Thymus (tissue), 14 donors: ENCODE measurements at places on chromosomes 5 and 9. TPM values are rescaled to one million over a fixed set of nuclear protein-coding genes. Genes with fewer than 3 reads are reported as not detected.

The PARP8 gene
- total RNA-seq: 18.7 TPM

The RIMOC1 gene
- 11.6 TPM for total RNA-seq

The GOLGA2 gene
- total RNA-seq: 18.3 TPM

The SPAG8 gene
- 3.1 TPM for total RNA-seq

The FBP2 gene
- 0.38 TPM for total RNA-seq

The WNT8A gene
- total RNA-seq: 0.05 TPM

The C5orf22 gene
- 13.9 TPM for total RNA-seq

- peaks cover 10% of the 10 kb centered on the region for H3K27me3 ChIP-seq
- no peaks in the 10 kb centered on the region for H3K4me1 ChIP-seq
- DNase-seq: no peak
Observed at GRCh38 chr9:101705135-101705661, 33.2 kb downstream of the GRIN3A start.

DNA sequence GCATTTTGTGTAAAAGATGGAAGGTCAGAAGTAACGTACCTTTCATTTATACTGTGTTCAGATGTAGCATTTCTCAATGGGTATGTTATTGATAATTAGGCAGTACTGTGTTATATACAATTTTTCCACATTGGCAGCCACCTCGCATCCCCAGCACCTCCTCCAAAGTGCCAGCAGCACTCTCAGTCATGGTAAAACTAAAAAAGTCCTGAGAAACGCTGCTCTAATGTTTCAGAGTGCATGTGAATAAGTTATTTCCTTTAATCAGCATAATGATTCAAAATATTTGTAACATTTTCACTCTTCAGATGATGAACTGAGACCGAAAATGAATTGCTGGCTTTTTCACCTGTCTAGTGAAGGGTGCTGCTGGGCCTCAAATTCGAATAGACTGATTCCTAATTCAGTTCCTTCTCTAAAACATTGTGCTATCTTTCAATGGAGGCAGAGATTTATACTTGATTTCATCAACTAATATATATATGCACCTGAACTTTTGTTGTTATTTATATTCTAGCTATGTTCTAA lies 79.9 kb upstream of the ANKRD55 start:
- H3K4me3 ChIP-seq: no peak overlapping the region
- no peak for DNase-seq
- no peaks in the 10 kb centered on the region for H3K36me3 ChIP-seq
- H3K27me3 ChIP-seq: no peaks in the 10 kb centered on the region
- no peaks in the 10 kb centered on the region for H3K4me1 ChIP-seq
- no peak overlapping the region for H3K27ac ChIP-seq

- no peaks in the 10 kb centered on the region for H3K36me3 ChIP-seq
- peaks cover 4% of the 10 kb centered on the region for H3K4me1 ChIP-seq
- no peak for DNase-seq
- no peak overlapping the region for H3K4me3 ChIP-seq
Observed at GRCh38 chr9:127417131-127418036, 6.8 kb upstream of the ZNF79 start.

DNA sequence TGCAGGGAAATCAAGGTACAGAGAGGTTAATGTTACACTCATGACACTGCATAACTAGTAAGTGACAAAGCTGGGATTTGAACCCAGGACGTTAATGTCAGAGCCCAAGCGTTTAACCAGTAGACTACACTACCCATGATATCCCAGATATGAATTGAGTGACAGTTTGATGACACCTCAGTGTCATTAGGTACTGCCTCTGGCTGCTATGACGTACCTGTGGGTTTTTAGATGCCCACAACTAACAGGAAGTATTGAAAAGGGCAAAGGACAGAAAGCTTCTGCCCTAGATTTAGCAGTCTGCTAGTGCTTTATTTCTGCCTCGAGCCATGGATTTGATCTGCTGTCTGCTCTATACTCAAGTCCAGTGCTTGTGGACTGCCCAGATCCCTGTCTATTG lies 56.2 kb downstream of the GLRA1 start:
- H3K27me3 ChIP-seq: no peaks in the 10 kb centered on the region
- no peak for DNase-seq
- H3K36me3 ChIP-seq: no peaks in the 10 kb centered on the region

DNA sequence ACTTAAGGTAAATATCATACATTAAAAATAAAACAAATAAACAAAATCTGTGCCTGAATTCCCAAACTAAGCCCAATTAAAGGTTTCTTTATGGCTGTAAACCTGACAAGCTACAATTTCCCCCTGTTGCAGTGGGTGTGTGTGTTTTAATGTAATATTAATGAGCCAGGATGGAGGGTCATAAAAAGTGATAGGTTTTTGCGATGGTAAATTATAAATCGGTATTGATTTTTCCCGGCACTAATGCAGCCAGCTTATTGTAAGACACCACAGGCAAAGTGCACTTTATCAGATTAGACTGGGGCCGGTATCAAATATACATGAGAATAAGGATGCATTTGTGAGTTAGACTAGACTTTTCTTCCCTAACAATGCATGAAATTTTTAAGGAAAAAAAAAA lies 120.4 kb downstream of the EBF1 start:
- H3K27ac ChIP-seq: no peak overlapping the region
- DNase-seq: no peak
- no peak overlapping the region for H3K4me3 ChIP-seq
- H3K4me1 ChIP-seq: no peaks in the 10 kb centered on the region

DNA sequence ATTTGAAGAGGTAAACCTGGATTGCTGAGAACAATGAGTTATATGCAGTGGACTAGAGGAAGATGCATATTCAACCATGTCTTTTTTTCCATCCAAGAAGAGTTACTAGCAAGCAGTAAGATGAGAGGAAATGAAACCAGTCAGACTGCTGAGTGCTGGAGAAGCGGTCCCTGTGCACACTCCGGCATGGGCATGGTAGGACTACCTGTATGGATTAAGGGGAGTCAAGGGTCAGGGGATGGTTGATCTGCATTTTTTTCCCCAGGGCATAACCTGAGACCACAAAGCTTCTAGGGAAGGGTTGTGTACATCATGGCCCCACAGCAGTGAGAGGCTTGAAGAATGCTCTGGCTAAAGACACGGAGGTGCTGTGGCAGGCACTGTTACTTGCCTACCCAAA lies 76.6 kb upstream of the ZNF169 start:
- peaks cover 13% of the 10 kb centered on the region for H3K36me3 ChIP-seq
- no peak for DNase-seq
- no peak overlapping the region for H3K4me3 ChIP-seq
- H3K4me1 ChIP-seq: no peaks in the 10 kb centered on the region

DNA sequence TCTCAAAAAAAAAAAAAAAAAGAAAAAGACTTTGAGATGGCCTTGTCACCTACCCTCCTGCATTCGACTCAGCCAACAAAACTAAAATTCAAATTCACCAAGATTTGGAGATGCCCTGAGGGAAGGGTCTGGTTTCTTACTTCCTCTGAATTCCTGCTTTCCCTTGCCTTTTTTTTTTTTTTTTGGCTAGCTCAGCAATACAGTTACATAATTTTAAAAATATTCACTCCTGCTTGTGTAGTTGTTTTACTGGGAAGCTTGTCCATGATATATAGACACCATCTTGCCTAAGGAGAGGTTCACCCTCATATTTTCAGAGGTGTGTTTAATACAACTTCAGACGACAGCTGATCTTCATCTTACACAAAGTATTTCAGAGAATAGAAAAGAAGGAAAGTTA lies 21.3 kb upstream of the SERINC5 start:
- no peak overlapping the region for H3K4me3 ChIP-seq
- H3K4me1 ChIP-seq: no peaks in the 10 kb centered on the region
- no peak overlapping the region for H3K27ac ChIP-seq
- DNase-seq: no peak

DNA sequence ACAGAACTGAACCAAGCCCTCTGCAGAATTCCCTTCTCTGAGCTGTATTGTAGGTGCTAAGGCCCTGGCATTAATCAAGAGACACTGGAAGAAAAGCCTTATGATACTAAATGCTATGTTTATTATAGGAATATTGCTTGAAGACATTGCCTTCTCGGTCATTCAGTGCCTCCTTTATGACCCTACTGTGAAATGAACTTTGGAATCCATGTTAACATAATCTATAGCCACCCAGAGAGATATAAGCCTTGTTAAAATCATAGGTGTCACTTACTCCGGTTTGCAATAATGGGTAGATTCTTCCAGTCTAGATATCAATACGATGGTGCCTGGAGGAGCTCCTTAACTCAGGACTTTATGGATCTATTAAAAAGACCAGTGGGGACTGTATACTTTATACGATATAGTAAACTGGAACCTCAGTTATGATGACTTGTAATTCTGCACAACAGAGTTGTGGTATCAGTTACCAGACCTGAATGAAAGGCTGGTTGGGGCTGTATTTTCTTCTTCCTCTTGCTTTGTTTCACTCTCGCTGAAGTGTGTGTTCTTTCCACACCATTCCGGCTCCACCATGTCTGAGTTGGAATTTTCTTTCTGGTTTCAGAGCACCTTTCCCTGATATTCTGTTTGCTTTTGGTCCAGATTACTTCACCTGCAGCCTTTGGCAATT lies 154.5 kb downstream of the DROSHA start:
- H3K4me1 ChIP-seq: no peaks in the 10 kb centered on the region
- H3K36me3 ChIP-seq: no peaks in the 10 kb centered on the region
- H3K4me3 ChIP-seq: no peak overlapping the region
- H3K27ac ChIP-seq: no peak overlapping the region
- H3K27me3 ChIP-seq: no peaks in the 10 kb centered on the region
- DNase-seq: no peak

DNA sequence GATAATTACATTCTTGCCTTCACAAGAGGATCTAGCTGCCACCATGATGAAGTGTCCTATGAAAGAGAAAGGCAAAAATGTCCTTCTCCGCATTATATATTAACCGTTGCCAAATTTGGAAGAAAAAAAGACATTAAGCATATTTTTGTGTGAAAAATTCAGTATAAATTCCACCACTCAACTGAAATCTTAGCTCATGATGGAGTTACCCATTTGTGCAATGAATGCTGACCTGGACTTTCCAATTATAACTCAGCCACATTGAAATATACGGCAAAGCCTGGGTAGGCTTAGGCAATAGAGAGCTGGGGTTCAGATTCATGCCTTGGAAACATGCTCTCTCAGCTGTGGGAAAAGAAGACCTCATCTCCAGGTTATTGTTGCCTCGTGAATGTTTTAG lies 71.3 kb upstream of the VCAN start:
- H3K4me3 ChIP-seq: no peak overlapping the region
- H3K27me3 ChIP-seq: no peaks in the 10 kb centered on the region
- no peaks in the 10 kb centered on the region for H3K4me1 ChIP-seq
- DNase-seq: no peak
- no peaks in the 10 kb centered on the region for H3K36me3 ChIP-seq
- H3K27ac ChIP-seq: no peak overlapping the region

DNA sequence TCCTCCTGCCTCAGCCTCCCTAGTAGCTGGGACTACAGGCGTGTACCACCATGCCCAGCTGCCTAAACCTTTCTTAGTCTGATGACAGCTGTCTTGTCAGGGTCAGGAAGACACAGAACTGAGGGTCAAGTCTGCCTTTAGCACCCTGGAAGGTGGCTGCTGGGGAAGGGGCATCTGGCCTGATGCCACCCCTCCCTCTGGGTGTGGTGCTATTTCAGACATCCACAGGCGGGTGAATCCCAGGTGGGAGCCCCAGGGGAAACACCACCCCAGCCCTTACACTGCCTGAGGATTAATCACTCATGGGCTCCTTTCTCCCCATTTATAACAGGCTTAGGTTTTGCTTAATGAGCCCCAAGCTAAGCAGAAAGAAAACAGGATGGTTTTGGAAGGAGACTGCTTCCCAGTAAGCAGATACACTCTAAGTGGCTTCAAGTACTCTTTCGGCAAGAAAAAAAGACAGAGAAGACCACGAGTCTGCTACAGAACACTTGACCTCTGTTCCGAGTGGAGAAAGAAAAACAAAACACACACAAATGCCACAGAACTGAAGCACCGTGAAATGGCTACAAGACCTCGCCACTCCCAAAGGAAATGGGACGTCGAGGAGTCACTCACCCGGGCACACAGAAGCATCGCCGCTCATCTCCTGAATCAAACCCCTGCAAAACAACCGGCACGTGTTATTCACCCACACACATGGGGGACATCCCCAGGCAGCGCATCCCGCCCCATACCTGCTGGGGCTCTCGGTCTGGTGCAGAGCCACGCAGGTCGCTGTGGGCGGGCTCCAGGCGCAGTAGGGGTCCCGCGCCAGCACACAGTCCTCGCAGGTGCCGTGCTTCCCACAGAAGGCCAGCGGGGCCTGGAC lies 62.4 kb downstream of the SECISBP2 start:
- DNase-seq: no peak
- H3K27ac ChIP-seq: no peak overlapping the region
- no peaks in the 10 kb centered on the region for H3K4me1 ChIP-seq
- H3K4me3 ChIP-seq: no peak overlapping the region

GRCh38 chr5:68381060-68381459 lies 165.5 kb downstream of the PIK3R1 start:
- H3K27me3 ChIP-seq: no peaks in the 10 kb centered on the region
- no peak overlapping the region for H3K4me3 ChIP-seq
- H3K27ac ChIP-seq: no peak overlapping the region
- no peak for DNase-seq
- no peaks in the 10 kb centered on the region for H3K36me3 ChIP-seq
- H3K4me1 ChIP-seq: peaks cover 23% of the 10 kb centered on the region

DNA sequence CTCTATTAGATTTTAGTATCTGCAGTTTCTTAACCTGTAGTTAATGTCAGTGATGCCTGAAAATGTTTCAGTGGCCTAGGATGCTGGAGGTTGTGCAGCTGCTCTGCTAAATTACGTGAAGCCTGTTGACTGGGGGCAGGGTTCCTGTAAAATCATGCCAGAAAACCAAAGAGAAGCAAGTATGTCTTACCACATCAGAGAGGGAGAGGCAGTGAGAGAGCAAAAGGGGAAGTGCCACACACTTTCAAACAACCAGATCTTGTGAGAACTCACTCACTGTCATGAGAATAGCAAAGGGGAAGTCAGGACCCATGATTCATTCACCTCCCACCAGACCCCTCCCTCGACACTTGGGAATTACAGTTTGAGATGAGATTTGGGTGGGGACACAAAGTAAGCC lies 83.9 kb upstream of the CYLC2 start:
- no peaks in the 10 kb centered on the region for H3K27me3 ChIP-seq
- DNase-seq: no peak
- no peaks in the 10 kb centered on the region for H3K36me3 ChIP-seq
- no peaks in the 10 kb centered on the region for H3K4me1 ChIP-seq
- no peak overlapping the region for H3K27ac ChIP-seq
- H3K4me3 ChIP-seq: no peak overlapping the region

- no peaks in the 10 kb centered on the region for H3K36me3 ChIP-seq
- DNase-seq: no peak
- no peak overlapping the region for H3K27ac ChIP-seq
- no peaks in the 10 kb centered on the region for H3K27me3 ChIP-seq
Observed at GRCh38 chr9:7347556-7347955, 452.0 kb downstream of the DMAC1 start.

DNA sequence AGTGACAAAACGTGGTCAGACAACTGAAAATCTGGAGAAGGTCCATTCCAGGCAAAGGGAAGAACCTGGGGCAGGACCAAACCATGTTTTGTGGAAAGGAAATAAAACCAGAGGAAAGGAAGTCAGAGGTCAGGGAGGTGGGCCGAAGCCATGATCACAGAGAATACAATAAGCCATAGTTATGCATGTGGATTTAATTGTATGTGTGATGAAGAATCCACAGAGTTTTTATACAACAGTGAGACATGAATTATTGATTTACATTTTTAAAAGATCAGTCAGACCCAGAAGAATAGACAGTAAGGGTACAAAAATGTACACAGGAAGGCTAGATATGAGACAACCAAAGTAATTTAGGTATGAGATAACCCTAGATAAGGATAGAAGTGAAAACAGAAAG lies 20.8 kb downstream of the TTC33 start:
- no peak overlapping the region for H3K27ac ChIP-seq
- H3K27me3 ChIP-seq: no peaks in the 10 kb centered on the region
- no peaks in the 10 kb centered on the region for H3K4me1 ChIP-seq
